Type B pancreatic cell (in vitro differentiated cells): ENCODE measurements at places on chromosomes 2 and 18. TPM values are rescaled to one million over a fixed set of nuclear protein-coding genes. Genes with fewer than 3 reads are reported as not detected.

GRCh38 chr18:56715121-56715520 lies 64.0 kb downstream of the WDR7 start:
- no peak for DNase-seq

GRCh38 chr18:37402735-37403099 lies 162.9 kb downstream of the CELF4 start:
- no peak for DNase-seq

Gene CYS1
- 0.79 and 0.94 TPM in 2 replicates for total RNA-seq

DNA sequence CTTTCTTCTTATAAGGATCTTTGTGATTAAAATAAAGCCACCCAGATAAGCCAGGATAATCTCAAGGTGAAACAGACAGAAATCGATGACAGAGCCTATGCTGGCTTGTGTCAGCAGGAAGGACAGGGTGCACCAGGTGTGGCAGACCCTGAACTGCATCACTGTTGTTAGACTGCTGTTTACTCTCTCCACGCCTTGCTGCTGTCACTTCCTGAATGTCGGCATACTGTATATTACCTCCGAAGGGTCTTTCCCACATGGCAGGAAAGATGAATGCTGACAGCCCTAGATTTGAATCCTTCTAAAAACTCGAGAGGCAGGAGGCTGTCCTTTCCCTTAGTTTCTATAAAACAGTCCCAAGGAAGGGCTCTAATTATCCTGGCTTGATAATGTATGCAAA lies 18.9 kb upstream of the TMEM163 start:
- DNase-seq = no peak

DNA sequence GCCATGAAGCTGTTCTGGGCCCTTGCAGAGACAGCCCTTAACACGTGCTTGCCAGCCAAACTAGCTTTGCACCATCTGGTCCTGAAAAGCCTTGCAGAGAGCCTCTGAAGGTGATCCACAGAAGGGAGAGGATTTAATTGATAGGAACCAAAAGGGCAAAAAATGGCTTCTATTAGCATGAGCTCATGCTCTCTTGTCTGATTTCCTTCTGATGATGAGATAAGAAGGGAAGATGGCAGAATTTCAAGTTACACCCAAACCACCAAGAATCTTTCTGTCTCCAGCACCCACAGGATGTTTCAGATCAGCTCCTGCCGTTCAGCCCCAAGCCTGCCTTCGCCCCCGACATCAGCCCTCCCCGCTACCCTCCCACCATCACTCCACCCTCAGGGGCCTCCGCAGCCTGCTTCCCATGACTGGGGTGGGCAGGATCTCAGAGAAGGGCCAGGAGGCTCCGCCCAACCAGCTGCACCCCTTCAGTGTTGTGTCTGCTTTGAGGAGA lies 23.4 kb upstream of the GLI2 start:
- DNase-seq = no peak

GRCh38 chr2:28345619-28346018 lies 47.0 kb upstream of the FOSL2 start:
- DNase-seq = no peak
